ENCODE measurements at places on chromosomes 5 and 9. TPM values are rescaled to one million over a fixed set of nuclear protein-coding genes. Genes with fewer than 3 reads are reported as not detected.
A peak's percentile ranks its signal among the peaks of the same experiment; 100 is the strongest.

The DUSP1 gene
- total RNA-seq: 148 TPM

The BSPRY gene
- not detected for total RNA-seq

The MIGA2 gene
- 23.3 TPM for total RNA-seq

GRCh38 chr9:125700791-125701190 is 6.2 kb downstream of the MAPKAP1 start:
- no peak for DNase-seq

- peak; percentile 14 for DNase-seq
Observed at GRCh38 chr5:163512526-163512925, 7.1 kb downstream of the MAT2B start.

- DNase-seq: peak; percentile 25
Observed at GRCh38 chr9:105087910-105088898, 156.2 kb upstream of the SLC44A1 start.

DNA sequence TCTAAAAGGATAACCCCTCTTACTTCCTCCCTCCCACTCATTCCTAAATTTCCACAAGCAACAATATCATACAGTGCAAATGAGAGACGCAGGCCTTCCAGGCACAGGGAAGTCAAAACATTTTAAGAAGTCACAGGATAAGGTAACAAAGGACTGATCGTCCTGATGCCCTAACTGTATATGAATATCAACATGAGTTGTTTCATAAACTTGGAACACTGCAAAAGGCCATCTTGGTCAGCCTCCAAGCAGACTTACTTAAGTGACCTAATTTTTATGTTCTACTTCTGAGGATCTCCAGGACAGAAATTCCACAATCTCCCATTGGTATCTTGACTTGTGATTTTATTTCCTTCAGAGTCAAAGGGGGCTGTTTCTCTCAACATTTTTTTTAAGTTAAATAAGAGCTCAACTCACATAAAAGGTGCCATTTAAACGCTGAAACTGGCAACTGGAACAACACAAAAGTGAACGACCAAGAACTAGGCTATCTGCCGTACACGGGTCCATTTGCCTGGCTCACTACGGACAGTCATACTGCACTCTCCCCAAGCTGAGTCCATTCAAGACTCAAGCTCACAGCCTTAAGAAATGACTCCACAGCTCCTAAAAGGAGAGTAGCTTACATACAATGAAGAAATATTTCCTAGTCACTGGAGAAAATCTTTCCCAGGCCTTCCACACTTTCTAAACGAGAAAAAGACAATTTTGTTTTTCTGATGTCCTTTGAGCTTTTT is 71.3 kb downstream of the LHFPL2 start:
- DNase-seq: no peak

DNA sequence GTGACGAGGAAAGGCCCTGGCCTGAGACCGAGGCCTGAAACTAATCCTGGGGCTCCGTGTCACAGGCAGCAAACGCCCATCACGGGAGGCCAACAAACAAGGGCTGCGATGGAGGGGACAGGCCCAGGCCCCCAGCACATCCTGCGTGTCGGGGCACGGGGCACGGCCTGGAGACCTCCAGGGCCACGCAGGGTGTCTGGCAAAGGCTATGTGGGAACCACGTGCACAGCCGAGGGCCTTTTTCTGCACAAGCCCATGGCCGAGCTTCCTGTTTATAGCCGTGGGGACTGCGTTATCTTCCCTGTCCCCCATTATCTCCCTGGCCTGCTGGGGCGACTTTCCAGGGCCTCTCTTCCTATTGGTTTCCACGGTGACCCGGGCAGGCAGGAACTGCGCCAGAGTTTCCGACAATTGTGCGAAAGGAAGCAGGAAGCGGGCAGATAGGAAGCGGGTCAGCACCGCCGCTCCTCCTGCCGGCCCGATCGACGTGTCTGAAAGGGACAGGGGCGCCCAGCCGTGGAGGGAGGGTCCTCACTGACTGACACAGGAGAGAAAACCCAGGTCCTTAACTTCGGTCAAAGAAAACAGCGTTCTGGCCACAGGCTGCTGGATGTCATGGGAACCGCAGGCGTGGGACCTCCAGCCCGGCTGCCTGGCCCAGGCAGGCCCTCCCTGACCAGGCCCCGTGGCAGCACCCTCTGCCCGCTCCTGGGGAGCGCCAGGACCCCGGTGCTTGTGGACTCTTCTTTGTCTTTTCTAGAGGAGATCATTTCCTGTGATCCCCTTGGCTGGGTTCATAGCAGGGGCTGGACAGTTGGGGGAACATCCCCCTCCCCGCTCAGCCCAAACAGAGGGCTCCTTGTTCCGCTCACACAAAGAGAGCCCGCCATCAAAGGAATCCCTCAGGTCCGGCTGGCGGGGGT is 29.1 kb upstream of the SEC16A start:
- no peak for DNase-seq

Data from fibroblast of lung (primary cell).